ENCODE measurements at places on chromosomes 1 and 21.

DNA sequence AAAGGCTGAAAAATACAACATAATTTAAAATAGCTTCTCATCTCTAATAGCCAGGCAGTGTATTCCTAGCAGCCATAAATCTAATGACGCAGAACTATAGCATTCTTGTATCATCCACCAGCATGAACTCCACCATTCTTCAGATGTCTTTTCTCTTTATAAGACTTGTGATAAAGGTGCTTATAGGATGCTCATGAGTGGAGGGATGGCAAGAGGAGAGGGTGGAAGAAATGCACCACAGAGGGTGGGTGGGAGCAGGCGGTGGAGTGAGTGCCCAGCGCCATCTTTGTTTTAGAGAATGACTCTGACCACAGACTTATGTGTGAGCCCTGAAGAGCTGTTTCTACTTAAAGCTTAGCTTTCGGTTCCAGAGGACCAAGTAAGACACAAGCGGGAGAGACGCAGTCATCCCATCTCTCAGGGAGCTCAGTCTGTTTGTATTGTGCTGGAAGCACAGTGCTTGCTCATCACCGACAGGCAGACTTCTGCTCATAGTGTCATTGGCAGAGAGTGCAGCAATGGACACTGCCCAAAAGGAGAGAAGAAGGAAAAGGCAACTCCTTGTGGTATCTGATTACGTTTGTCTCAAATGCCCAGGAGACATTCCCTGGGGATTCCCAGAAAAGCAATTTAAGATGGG lies 65.6 kb downstream of the KCNJ15 start:
- DNase-seq, result no peak

DNA sequence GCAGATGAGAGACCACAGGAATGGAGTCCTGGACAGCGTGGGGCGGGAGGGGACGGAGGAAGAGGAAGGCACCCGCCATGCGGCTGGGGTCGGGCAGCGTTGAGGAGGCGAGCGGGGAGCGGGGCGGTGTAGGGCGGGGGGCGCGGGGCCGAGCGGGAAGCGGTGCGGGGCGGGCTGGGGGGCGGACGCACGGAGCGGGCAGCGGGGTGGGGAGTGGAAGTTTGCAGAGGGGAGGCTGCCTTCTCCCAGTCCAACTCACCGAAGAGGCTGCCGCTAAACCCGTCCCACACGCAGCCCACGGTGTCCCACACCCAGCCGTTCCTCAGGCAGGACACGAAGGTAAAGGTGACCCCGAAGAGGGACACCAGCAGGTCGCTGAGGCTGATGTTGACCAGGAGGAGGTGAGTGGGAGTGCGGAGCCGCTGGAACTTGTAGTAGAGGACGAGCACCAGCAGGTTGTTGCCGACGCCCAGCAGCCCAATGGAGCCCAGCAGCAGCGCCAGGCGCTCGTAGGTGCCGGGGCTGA lies 483 bp downstream of the CHML start:
- DNase-seq, result no peak

DNA sequence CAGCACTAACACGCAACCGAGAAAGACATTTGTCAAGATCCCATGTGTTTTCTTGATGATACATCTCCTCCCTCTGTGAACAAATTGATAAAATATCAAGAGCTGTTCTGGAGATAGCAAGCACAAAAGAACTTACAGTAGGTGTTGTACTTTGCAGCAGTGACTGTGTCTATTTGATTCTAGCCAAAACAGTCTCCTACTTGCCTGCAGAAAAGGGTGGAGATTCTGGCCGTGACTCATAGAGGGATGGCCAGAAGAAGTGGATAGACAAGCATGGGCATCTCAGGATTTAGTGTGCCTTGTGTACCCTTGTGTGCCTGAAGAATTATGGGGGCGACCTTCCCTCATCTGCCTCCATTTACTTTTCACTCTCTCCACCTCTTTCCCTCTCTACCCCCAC lies 458.4 kb upstream of the LRRC7 start:
- no peak for DNase-seq

DNA sequence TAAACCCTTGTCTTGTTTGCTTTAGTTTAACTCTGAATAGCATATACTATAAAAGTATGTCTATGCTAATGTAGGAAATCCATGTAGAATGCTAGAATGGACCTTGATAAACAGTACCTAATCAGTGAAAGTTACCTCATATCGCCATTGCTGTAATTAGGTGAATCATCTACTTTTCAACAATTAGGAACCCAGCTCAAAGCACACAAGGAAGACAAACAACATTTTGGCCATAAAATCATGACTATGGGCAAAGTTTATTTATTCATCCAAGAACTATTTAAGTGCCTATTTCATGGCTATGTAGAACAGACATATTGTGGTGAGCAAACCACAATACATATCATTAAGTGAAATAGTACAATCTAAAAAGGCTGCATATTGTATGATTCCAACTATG lies 1043.2 kb downstream of the BRINP3 start:
- DNase-seq, result no peak

DNA sequence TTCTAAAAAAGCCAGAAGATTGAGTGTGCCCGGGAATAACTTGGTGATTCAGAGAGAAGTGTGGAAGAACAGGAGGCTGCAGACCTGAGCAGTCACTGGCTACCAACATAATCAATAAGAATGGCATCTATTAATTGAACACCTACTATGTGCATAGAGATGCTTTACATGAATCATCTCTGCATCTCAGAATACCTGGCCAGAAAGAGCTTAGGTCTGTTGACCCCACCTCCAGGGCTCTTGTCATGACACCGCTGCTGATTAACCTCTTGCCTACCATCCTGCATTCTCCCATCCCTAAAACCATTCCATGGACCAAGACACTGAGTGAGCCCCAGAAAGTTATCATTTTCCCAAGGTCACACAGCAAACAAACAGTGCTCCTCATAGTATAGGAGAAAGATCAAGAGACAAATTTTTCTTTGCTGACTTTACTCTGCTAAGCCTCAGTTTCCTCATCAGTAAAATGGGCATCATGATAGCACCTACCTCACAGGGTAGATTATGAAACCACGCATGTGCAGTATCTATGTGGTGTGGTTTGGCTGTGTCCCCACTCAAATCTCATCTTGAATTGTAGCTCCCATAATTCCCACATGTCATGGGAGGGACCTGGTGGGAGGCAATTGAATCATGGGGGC lies 16.3 kb upstream of the PINK1 start:
- DNase-seq, result no peak

DNA sequence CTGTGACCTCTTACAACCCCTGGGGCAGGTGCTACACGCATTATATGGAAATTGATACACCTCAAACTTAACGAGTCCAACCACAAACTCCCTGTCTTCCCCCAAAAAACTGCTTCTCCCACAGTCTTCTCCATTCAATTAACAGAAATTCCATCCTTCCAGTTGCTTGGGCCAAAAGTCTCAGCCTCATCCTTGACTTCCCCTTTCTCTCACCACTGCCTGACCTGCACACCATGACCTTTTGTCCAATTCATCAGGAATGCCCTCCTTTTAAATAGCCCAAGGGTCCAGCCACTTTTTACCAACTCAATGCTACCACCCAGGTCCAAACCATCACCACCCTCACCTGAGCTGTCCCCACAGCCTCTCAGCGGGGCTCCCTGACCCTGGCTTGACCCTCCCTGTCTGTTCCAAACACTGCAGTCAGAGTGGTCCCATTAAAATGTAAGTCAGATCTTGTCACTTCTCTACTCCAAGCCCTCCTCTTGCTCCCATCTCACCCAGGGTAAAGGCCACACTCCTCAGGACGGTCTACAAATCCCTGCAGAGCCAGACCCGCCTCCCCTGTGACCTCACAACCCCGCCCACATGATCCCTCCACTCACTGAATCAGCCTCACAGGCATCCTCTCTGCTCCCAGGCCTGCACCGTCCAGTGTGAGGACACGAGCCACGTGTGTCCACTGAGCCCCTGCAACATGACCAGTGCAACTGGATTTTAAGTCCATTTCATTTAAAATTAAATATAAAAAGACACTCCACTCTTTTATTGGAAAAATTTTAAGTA lies 18.5 kb downstream of the KCNN3 start:
- DNase-seq, result no peak
